ENCODE measurements at places on chromosomes 11 and 22.

GRCh38 chr22:45026511-45026910 lies 16.7 kb upstream of the PHF21B start:
- no peak for DNase-seq

DNA sequence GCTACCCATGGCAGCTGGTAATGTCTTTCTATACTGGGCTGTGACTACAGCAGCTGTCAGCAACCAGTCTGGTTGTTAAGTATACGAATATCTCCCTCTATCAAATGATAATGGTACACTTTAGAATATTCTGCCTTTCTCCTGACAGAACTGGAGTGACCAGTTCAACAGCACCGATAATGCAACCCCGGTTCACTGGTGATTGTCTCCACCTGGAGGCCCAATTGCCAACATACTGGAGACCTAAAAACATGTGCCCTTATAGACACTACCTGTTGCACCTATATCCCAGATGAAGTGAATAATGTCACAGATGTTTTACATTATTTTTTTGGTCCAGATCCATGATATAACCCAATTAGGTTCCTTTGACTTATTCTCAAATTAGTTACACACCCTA lies 21.1 kb downstream of the OR5P2 start:
- no peak for DNase-seq

DNA sequence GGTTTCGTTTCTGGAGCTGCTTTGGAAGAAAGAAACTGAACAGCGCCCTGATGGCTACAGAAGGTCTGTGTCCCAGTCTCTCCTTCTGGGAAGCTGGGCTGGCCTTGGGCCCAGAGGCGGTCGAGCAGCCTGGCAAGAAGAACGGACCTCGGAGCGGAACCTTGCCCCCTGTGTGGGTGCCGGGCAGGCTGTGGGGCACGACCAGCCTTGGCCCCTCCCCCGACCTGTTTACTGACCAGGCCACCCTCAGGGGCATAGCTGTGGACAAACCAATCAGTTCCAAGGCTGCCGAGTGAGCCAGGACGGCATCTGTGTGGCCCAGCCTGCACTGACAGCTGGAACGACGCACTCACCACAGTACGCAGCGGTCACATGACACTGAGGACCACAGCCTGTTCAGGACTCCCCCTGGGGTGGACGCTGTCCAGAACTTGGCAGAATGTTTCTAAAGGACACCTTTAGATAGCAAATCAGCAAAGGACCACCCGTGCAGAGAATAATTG lies 7.2 kb downstream of the PIM3 start:
- no peak for DNase-seq

- DNase-seq = no peak
Measured at GRCh38 chr11:94447149-94447548, 45.9 kb upstream of the GPR83 start.

GRCh38 chr11:63877658-63878241 lies 38.8 kb downstream of the MARK2 start:
- DNase-seq = no peak

DNA sequence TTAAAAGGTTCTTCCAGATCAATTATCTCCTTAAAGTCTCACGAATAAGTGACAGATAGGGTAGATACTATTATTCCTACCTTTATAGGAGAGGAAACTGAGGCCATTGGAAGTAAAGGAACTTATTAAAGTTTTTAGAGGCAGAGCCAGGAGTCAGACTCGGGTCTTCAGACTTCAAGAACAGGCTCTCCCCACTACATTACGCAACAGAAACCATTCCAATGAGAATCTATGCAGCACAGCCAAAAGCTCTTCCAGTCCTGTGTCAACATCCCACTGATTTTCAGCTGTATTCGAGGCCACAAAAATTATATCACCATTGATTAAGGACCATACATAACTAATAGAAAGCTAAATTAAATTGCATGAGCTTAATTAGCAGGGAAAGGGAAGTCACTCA lies 77.4 kb downstream of the RELT start:
- no peak for DNase-seq

DNA sequence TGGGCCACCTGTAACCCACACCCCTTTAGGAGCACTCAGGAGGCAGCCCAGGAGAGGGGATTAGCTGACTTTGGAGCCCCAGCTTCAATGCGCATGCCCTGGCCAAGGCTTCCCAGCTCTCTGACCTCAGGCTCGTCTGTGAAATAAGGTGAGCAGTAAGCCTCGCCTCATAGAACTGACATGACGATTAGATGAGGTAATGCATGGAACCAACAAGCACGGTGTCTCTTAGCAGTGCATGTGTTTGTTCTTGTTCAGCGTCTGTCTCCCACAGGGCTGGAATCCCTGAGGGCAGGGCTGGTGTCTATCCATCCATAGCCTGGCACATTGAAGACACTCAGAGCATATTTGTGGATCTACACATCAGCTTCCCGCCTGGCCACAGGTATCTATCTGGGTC lies 415.4 kb downstream of the MN1 start:
- DNase-seq = no peak

- no peak for DNase-seq
Measured at GRCh38 chr11:124869331-124869730, 4.1 kb downstream of the ROBO3 start.

- no peak for DNase-seq
Measured at GRCh38 chr11:118843565-118843964, 40.1 kb upstream of the CXCR5 start.

- DNase-seq = no peak
Measured at GRCh38 chr11:66951927-66952337, 6.3 kb downstream of the PC start.

DNA sequence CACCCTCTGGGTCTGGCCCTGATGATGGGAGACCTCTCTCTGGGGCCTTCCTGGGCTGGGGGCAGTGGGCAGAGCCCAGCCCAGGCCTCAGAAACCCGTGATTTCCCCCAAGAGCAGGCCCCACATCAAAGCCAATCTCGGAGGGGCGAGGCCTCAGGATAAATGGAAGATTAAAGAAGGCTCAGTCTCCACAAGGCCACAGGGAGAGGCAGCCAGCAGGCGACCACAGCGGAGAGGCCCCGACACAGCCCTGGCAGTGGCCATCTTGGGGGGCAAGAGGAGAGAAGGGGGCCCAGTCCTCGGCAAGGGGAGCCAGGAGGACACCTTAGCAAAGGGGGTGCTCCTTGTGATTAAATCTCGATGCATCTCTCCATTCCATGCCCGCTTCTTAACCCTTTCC lies 12.5 kb upstream of the CREB3L1 start:
- no peak for DNase-seq

GRCh38 chr11:60634126-60634525 lies 65.3 kb upstream of the MS4A8 start:
- no peak for DNase-seq

- DNase-seq = no peak
Measured at GRCh38 chr22:25540908-25541660, 23.4 kb upstream of the GRK3 start.

DNA sequence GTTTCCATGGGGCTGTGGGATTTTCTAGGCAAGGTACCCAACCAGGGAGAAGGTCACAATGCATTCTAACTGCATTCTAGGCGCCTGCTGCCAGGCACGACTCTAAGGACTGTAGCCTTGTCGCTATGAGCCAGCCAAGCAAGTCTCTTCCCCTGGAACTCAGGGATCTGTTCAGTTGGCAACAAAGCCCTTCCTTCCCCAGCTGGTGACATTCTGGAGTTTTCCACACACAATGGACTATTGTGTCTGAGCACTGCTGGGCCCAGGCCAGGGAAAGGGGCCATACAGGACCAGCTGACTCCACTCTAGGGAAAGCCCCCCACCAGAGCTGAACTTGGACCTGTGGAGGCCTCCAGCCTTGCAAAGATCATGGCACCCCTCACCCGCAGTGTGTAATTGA lies 116.8 kb downstream of the RRAS2 start:
- DNase-seq = no peak

- DNase-seq = no peak
Measured at GRCh38 chr11:6052374-6052773, 21.8 kb upstream of the OR56A1 start.

- peak; percentile 23 for DNase-seq
Measured at GRCh38 chr11:111299101-111300026, 1.0 kb downstream of the POU2AF3 start.

DNA sequence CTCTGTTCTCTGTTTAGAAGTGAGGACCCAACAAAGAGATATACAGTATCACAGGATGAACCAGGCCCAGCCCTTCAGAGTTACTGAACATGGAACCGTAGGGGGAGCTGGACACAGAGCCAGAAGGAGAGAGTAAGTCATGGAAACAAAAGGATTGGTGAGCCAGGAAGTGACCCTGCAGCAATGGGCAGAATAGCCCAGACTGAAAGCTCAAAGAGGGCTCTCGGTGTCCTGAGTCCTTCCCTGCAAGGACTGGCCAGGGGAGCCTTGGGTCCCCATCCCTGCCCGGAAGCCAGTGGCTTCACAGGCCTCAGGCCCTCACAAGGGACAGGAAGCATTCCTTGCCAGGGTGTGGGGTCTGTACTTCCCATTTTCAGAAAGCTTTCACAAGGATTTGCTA lies 150.6 kb downstream of the SPATA19 start:
- no peak for DNase-seq

DNA sequence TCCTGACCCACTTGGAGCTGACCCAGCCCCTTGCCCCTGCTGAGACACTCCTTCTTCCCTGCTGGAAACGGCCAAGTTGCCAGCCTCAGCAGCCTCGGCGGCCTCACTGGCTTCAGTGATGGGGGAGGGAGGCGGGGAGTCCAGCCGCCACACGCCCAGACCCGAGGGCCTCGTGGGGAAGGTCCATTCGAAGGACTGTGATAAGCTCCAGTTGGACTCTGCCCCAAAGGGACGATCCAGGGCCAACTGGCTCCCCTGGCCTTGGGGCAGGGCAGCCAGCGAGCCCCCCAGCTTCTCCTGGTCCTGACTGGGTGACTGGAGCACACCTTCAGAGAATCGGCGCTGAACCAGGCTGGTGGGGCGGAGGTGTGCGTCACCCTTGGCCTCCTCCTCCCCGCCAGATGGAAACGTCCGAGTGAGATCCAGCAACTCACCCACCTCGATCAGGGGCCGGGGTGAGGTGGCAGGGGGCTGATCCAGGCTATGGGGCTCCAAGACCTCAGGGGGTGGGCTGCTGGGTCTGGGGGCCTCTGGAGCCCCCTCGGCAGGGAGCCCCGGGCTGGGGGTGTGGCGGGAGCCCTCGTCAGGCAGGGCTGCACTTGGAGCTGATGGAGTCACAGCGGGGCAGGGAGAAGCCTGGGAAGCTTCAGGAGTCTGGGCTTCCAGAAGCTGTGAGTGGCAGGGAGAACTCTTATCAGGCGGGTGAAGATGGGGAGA lies 11.5 kb downstream of the TNKS1BP1 start:
- DNase-seq = no peak

DNA sequence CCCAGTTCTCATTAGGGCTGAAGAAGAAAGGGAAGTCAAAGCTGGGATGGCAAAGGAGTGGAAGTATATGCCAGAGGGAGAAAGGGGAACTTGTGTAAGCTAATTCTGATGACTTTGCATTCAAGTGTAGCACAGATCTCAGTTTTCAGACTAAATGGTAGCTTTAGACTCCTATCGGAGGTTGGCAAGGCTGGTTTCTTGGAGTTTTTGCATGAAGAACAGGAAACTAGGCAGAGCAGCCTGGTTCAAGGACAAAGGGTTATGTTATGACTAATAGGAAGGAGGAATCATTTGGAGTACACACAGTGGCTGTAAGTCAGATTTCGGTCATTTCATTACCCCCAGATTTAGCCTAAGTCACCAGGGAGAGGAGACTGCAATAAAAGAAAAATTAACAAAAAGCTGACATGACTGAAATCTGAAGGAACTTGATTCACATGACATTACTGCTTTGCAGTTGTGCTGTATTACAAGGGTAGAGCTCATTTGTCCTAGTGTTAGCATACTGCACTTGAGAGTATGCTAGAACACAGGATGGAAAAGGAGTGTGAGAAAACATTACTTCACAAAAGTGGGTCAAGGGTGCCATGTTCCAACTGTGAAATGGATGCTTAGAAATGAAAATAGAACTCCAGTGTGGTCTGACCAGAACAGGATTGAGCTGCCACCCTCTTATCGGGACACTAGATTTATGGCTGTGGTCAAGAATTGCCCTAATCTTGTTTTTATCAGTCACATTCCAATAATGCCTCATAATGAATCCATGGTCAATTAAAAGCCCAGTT lies 23.6 kb downstream of the ADM start:
- no peak for DNase-seq

- DNase-seq = no peak
Measured at GRCh38 chr11:72848846-72849466, 34.7 kb downstream of the ATG16L2 start.

DNA sequence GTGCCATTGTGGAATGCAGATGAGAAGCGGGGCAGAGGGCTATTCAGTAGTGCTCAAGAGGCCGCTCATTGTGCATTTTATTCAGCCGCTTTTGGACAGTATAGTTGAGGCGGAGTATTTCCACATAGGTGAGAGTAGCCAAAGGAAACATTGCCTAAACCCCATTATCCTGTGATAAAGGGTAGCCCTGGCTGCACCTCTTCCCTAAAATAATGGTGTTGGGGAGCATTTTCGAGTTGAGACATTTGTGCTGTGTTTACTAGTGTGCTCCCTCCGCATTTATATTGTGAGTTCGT lies 68.8 kb downstream of the SPECC1L start:
- DNase-seq = no peak

- no peak for DNase-seq
Measured at GRCh38 chr11:15158351-15159015, 43.8 kb downstream of the INSC start.

- no peak for DNase-seq
Measured at GRCh38 chr11:28808771-28809170, 700.6 kb downstream of the METTL15 start.

DNA sequence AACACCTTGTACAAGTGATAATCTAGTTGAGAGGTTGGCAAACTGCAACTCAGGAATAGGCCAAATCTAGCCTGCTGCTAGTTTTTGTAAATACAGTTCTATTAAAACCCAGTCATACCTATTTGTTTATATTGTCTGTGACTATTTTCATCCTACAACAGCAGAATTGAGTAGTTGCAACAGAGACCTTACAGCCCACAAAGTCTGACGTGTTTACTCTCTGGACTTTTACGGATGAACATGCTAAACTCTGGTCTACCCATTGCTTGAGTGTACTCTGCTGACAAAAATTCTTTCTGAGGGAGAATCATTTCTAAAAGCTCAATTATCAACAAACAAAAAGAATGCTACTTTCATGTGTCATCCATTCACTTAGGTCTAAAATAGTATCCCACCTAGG lies 287.0 kb downstream of the DYNC2H1 start:
- DNase-seq = no peak

GRCh38 chr11:27864611-27865010 lies 164.4 kb upstream of the BDNF start:
- DNase-seq = no peak

DNA sequence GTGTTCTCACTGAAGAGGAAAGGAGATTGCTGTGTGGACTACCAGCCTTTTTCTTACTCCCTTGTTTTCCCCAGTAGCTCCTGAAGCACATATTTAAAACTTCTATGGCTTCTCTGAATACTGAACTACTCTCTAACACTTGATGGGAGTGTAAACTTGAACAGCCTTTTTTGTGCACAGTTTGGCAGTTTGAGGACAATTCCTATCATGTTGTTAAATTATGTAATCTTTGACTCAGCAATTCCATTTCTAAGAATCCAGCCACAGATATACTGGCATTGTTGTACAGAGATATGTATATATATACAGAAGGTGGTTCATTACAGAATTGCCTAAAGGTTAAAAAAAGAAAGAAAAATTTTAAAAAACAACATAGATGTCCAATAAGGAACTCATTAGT lies 47.1 kb upstream of the EED start:
- DNase-seq = no peak
